Stomach (tissue), 19 donors: ENCODE measurements at places on chromosomes 2 and 18. TPM values are rescaled to one million over a fixed set of nuclear protein-coding genes. Genes with fewer than 3 reads are reported as not detected.

- H3K27ac ChIP-seq: no peak overlapping the region
- H3K4me1 ChIP-seq: peaks cover 5% of the 10 kb centered on the region
- H3K4me3 ChIP-seq: no peak overlapping the region
- DNase-seq: peak; percentile 33
Measured at GRCh38 chr2:88669482-88670214, 21.8 kb upstream of the RPIA start.

The WNT6 gene
- total RNA-seq: not detected

The ANKRD30B gene
- not detected for total RNA-seq

GRCh38 chr18:57951117-57951796 lies 92.8 kb upstream of the NEDD4L start:
- no peak overlapping the region for H3K27ac ChIP-seq
- H3K36me3 ChIP-seq: no peaks in the 10 kb centered on the region
- H3K27me3 ChIP-seq: no peaks in the 10 kb centered on the region
- DNase-seq: no peak

GRCh38 chr2:121386707-121387106 lies 101.7 kb upstream of the TFCP2L1 start:
- H3K27ac ChIP-seq: no peak overlapping the region
- no peak overlapping the region for H3K4me3 ChIP-seq
- no peak for DNase-seq
- H3K27me3 ChIP-seq: no peaks in the 10 kb centered on the region

DNA sequence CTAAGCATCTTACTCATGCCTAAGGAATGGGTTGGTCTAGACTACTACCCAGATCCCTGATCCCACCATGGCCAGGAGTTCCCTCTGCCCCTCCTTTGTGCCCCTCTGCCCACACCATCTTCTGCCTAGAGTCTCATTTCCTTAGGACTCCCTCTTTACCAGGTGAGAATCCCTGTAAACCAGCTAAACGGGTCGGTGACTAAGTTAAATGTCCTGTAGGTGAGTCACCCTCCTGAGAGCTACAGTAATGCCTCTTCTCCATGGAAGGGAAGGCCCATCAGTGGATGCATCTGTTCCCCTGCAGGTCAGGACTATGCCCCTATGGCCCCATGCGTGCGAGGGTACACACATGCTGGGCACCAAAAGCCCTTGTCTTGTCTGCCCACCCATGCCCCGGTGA lies 25.4 kb downstream of the PTGR3 start:
- no peak for DNase-seq
- no peaks in the 10 kb centered on the region for H3K4me1 ChIP-seq
- H3K27ac ChIP-seq: no peak overlapping the region
- H3K27me3 ChIP-seq: no peaks in the 10 kb centered on the region

DNA sequence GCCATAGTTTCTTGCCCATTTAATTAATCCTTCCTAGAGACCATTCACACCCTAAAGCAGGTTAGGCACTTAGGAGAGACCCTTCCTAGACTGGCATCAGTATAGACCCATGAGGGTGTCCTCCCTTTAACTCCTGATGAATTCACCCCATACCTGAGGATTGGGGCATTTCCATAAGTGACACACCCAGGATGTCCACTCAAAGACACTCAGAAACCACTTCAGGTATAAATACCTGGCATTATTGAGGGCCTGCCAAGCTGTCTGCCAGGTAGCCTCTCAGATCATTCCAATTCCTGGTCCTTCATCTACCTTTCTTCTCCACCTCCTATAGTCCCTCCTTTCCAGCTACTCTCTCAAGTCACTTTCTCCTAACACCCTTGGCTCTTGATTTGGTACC lies 57.5 kb upstream of the SLC14A2 start:
- H3K4me1 ChIP-seq: no peaks in the 10 kb centered on the region
- no peak overlapping the region for H3K27ac ChIP-seq
- H3K36me3 ChIP-seq: no peaks in the 10 kb centered on the region
- DNase-seq: no peak

- no peaks in the 10 kb centered on the region for H3K27me3 ChIP-seq
- H3K36me3 ChIP-seq: no peaks in the 10 kb centered on the region
- peak overlapping the region; percentile 92 for H3K4me3 ChIP-seq
- DNase-seq: peak; percentile 86
Measured at GRCh38 chr2:174682578-174683391, 81.5 kb downstream of the CHRNA1 start.

GRCh38 chr2:6352247-6352646 lies 513.5 kb downstream of the CMPK2 start:
- no peak overlapping the region for H3K4me3 ChIP-seq
- no peak for DNase-seq
- no peaks in the 10 kb centered on the region for H3K4me1 ChIP-seq
- H3K27ac ChIP-seq: no peak overlapping the region
- no peaks in the 10 kb centered on the region for H3K27me3 ChIP-seq

The ZSWIM2 gene
- total RNA-seq: not detected

DNA sequence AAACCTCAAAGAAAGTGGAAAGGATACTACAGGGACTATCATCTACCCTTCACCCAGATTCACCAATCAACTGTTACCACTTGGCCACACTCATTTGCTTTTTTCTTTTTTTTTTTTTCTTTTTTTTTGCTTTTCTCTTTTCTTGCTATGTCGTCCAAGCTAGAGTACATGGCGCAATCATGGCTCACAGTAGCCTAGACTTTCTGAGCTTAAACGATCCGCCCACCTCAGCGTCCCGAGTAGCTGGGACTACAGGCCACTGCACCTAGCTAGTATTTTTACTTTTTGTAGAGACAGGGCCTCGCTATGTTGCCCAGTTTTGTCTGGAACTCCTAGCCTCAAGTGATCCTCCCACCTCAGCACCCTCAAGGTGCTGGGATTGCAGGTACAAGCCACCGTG lies 24.0 kb downstream of the BIN1 start:
- no peak overlapping the region for H3K4me3 ChIP-seq
- H3K4me1 ChIP-seq: peaks cover 100% of the 10 kb centered on the region
- peak overlapping the region; percentile 92 for H3K27ac ChIP-seq
- no peak for DNase-seq

The SP100 gene
- total RNA-seq: 96.8 TPM

- H3K4me3 ChIP-seq: no peak overlapping the region
- H3K36me3 ChIP-seq: no peaks in the 10 kb centered on the region
- no peaks in the 10 kb centered on the region for H3K4me1 ChIP-seq
- no peak overlapping the region for H3K27ac ChIP-seq
- DNase-seq: no peak
Measured at GRCh38 chr2:181178823-181179412, 198.5 kb downstream of the UBE2E3 start.

GRCh38 chr18:49476664-49477411 lies 10.2 kb downstream of the C18orf32 start:
- peak; percentile 38 for DNase-seq
- H3K4me3 ChIP-seq: no peak overlapping the region
- H3K27ac ChIP-seq: peak overlapping the region; percentile 48
- no peaks in the 10 kb centered on the region for H3K27me3 ChIP-seq
- H3K36me3 ChIP-seq: peaks cover 44% of the 10 kb centered on the region
